ENCODE measurements at places on chromosomes 4 and X.

DNA sequence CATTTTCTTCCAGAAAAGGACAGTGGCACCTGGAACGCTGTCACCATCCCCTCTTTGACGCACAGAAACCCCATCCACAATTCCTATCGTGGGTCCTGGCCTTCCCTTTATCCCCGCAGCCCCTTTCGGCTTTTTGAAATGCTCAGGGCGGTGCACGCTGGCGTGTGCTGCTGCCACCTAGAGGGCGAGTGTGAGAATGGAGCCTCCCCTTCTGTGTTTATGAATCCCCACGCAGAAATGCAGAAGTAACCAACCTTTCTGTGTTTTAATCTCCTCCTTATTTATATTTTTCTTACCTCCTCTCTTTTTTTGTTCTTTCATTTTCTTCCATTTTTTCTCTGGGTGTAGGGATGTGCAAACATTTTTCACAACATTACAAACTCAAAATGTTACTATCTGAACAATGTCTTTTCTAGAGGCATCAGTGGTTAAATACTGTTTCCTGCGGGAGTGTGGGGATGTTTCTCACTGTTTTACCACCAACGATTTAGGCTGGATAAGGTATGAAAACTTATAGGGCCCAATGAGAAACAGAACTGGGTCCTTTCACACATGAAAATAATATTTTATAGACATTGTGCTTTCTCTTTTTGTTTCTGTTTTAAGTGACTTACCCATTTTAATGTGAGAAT is 50.0 kb downstream of the TMA16 start:
- peak; percentile 51 for DNase-seq

GRCh38 chrX:40471965-40472648 is 108.7 kb upstream of the ATP6AP2 start:
- peak; percentile 73 for DNase-seq

GRCh38 chr4:74335341-74336021 is 27.2 kb downstream of the EPGN start:
- DNase-seq, result no peak

DNA sequence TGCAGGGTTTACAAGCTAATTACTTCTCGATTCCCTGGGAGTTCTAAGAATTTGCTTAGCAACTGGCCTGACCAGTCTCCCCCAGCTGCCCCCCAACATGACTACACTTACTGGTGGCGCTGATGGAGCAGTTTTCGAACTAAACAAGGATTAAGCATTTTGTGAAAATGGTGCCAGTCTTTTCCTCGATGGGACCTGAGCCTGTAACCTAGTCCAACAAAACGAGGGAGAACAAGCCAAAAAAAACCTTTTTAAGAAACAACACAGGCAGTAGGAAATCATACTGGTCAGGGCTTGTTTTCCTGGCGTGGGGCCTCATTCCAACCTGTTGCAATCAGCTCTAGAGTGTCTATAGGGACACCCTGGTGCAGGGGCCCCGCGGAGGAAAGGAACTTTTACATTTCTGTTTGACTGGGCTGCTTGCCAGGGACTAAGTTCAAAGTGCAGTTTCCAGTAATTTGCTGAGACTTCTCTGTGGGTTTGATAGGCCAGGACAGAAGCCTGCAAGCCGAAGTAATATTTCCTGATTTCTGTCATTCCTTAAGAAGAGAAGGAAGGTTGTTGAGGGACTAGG is 158.7 kb downstream of the SPRY1 start:
- peak; percentile 93 for DNase-seq

- DNase-seq, result peak; percentile 33
These were observed 45.0 kb upstream of the RAB40AL start for GRCh38 chrX:102892103-102892502.

DNA sequence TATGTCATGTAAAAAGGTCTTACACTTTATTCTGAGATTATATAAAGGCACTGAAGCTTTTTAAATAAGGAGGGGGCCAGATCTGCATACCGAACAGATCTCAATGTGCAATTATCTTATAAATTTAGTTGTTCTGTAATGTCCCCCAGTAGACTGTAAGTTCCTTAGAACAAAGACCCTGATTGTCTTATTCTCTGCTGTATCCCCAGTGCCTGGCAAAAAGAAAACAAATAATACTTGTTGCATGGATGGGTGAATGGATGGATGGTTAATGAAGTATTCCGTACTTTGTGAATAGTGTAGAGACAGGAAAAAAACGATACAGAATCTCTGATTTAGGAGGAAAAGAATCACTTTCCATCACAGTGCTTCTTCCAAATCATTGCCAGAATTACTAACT is 141.5 kb downstream of the CHM start:
- DNase-seq, result no peak

DNA sequence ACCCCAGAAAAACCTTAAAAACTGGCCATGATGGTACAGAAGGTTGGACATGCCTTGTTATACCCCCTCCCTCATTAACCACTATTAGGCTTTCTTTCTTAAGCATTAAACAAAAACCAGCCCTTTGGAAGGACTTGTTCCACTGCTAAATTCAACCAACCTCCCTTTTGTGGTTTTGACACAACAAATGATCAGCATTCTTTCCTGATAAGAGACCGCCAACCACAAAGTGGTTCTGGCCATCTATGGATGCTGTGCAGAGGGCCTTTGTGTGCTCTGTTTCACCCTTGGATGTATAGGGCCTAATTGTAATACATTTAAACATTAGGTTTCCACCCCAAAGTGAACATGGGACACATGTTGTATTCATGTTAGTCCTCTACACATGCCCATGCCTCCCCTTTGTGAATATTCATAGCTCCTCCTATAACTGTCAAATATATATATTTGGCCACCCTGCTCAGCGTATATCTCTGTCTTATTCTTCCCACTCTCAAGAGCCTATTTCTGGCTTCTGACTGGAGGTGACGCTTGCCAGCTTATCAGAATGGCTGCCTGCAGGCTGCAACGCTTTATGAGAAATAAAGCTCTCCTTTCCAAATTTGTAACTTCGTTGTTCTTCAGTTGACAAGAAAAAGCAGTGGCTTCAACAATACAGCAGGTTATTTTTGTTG is 126.6 kb downstream of the NPNT start:
- DNase-seq, result peak; percentile 11

DNA sequence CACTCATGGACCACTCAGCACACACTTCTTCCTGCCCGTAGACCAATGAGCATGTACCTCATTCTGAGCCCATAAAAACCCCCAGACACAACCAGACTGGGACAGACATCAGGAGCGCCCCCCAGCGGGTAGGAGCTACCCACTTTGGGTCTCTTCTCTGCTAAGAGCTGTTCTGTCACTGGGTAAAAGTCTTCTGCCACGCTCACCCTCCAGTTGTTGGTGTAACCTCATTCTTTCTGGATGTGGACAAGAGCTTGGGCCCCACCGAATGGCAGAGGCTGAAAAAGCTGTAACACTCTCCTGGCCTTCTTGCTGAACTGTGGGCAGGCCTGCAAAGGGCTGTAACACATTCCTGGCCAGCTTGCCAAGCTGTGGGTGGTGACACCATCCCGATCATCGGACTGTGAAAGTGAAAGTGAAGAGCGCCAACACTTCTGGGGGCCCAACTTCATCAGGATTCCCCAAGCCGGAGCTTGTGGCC is 137.6 kb downstream of the TECRL start:
- DNase-seq, result no peak

GRCh38 chr4:22667332-22667940 is 25.3 kb upstream of the GBA3 start:
- peak; percentile 15 for DNase-seq

DNA sequence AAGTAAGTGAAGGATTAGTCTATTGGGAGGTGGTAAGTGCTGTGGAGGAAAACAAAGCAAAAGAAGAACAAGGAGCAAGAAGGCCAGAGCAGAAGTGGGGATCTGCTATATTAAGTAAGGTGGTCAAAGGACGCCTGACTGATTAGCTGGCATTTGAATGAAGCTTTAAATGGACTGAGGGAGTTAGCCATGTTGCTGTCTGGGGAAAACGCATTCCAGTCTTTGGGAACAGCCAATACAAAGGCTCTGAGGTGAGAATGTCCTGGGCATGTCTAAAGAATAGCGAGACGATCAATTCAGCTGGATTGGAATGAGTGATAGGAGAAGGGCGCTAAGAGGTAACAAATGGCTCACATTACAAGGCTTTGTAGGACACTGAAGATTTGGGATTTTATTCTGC is 48.5 kb upstream of the ATOH1 start:
- DNase-seq, result no peak

DNA sequence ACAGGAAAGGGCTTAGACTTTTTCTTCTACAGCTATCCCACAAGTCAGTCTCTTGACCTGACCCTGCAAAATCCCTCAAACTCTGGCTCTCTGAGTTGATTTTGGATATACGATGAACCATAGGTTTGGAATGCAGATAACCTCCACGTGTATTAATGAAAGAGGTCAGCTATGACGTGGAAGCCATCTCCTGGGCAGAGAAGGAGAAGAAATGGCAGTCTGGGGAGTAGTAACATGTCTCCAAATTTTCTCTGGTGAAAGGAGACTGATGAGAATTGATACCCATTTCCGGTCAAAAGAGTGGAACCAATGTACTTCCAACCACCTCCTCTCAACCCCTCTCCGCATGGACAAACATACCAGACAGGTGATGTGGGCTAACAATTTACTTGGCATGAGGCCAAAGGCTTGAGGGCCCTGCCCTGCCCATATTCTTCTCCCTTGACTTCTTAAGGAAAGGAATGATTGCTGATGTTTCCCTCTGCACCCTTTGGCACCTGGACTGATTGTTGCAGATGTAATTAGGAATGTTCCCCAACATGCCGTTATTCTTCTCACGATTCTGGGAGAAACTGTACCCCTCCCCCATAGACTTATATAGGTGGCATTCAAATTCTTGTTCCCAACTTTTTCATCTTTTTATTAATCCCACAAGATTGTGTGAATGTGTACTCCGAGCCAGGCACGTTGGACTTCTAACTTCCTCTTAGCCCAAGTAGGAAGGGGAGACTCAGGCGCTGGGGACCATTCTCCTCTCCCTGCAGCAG is 580 bp upstream of the PLS3 start:
- DNase-seq, result peak; percentile 57

GRCh38 chrX:50003927-50004326 is 81.5 kb downstream of the CLCN5 start:
- DNase-seq, result no peak

- peak; percentile 16 for DNase-seq
These were observed 725 bp upstream of the CXCL1 start for GRCh38 chr4:73868206-73869129.

DNA sequence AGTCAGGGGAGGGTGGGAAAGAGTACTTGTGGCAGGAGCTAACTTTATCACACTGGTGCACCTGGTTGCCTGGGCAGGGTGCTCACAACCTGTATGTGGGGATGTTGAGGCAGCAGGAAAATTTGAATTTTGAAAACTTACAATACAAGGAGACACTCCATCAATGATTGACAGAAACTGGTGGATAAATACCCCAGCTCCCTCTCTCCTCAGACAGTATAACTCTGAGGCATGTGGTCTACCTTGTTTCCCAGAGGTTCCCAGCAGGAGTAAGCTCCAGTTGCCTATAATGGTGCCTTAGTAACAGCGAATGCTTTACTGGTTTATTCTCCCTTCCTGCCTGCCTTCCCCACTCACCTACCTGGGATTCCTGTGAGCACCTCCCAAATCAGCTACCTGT is 111.7 kb upstream of the PRPS2 start:
- no peak for DNase-seq

DNA sequence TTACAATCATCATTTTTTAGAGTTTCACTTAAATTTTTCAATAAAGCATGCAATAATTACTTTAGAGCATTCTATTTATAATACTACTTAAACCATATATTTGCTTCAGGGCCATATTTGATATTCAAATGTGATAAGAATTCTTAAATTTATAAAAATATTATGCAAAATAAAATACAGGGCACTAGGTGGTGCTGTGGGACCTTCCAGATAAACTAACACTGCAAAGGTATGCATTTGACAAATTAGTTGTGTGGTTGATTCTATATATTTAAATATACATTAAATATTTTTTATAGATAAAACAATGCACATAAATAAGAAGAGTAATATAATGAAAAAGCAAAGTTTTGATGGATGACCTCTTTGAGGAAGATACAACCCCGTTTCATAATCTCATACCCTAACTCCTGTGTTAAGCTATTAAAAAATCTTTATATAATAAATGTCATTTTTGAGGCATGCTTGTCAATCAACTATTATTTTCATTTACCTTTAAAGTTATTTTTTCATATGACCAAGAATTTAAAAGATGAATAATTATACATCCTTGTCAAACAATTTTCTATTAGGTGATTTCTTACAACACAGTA is 128.4 kb downstream of the REELD1 start:
- DNase-seq, result peak; percentile 44

GRCh38 chr4:40055511-40055862 is 1.2 kb upstream of the N4BP2 start:
- peak; percentile 64 for DNase-seq

DNA sequence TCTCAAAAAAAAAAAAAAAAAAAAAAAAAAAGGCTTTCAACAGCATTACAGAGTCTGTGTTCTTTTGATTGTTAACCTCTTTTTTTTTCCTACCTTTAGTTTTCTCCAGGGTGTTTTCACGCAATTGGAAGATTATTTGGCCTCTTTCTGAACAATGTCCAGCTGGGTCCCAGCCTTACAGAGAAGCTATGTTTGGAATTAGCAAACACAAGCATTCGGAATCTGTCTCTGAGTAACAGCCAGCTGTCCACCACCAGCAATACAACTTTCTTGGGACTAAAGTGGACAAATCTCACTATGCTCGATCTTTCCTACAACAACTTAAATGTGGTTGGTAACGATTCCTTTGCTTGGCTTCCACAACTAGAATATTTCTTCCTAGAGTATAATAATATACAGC is 13.3 kb downstream of the TLR3 start:
- no peak for DNase-seq

DNA sequence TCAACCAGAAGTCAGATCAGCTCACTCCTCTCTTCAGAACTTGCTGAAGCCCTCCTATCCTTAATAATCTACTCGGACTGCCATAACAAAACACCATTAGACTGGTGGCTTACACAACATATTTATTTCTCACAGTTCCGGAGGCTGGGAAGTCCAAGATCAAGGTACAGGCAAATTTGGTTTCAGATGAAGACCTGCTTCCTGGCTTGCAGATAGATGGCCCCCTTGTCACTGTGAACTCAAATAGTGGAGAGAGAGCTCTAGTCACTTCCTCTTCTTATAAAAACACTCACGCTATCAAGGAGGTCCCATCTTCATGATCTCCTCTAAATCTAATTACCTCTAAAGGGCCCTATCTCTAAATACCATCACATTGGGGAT is 125.1 kb downstream of the CAMK2D start:
- DNase-seq, result no peak

- no peak for DNase-seq
These were observed 75.0 kb upstream of the PAQR3 start for GRCh38 chr4:79014230-79014629.

DNA sequence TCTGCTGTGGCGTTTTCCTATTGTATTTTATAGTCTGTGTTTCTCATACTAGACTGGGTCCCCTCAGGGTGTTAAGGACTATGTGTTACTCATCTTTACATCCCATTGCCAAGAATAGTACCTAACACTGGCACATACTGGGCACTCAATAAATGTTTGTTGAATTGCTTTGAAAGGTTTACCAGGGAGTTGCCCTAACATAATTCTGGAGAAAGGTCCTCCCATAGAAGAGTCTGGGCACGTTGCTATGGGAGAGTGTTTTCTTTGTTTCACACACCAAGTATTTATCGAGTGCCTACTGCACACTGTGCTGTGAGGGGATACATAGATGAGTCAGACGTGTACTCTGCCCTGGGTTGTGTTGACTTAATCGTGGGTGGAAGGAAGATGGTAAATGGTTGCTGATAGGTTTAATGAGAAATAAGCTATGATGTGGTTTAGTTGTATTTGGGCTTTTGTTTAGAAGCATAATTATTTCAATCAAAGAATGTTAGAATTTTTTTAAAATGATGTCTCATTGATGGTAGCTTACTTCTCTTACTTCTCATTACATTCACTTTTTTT is 42.9 kb downstream of the AFF1 start:
- peak; percentile 68 for DNase-seq
